ENCODE measurements at places on chromosomes 7 and 10. TPM values are rescaled to one million over a fixed set of nuclear protein-coding genes. Genes with fewer than 3 reads are reported as not detected.

Gene GOLGA7B
- total RNA-seq = not detected

Gene PPA1
- 229 TPM for total RNA-seq

Gene ZNF736
- 7.2 TPM for total RNA-seq

Gene HOXA5
- total RNA-seq = not detected

Gene TWIST1
- 31.1 TPM for total RNA-seq

Gene GARIN1A
- 0.53 TPM for total RNA-seq

Gene AKR1D1
- total RNA-seq = not detected

Gene DPP6
- not detected for total RNA-seq

Gene FKBP6
- total RNA-seq = not detected

Gene WNT8B
- not detected for total RNA-seq

Gene KIAA1549
- total RNA-seq = 0.35 TPM

Gene PPP1R9A
- 0.38 TPM for total RNA-seq

Gene TTYH3
- 36.8 TPM for total RNA-seq

Gene IFIT2
- 6.4 TPM for total RNA-seq

Gene ALOX5
- not detected for total RNA-seq

Gene AQP1
- total RNA-seq = 22.2 TPM

Gene SAMD9
- 12.1 TPM for total RNA-seq

Gene SLC26A5
- total RNA-seq = not detected

Gene TMEM248
- 125 TPM for total RNA-seq

Gene TMEM120A
- 95.0 TPM for total RNA-seq

Gene CFTR
- not detected for total RNA-seq
